Stimulated activated CD4-positive, alpha-beta T cell treated with anti-CD3 and anti-CD28 coated beads, TNF-alpha, amount 100 ng/mL, for 4 hours (primary cell): ENCODE measurements at places on chromosomes 5 and 9.

DNA sequence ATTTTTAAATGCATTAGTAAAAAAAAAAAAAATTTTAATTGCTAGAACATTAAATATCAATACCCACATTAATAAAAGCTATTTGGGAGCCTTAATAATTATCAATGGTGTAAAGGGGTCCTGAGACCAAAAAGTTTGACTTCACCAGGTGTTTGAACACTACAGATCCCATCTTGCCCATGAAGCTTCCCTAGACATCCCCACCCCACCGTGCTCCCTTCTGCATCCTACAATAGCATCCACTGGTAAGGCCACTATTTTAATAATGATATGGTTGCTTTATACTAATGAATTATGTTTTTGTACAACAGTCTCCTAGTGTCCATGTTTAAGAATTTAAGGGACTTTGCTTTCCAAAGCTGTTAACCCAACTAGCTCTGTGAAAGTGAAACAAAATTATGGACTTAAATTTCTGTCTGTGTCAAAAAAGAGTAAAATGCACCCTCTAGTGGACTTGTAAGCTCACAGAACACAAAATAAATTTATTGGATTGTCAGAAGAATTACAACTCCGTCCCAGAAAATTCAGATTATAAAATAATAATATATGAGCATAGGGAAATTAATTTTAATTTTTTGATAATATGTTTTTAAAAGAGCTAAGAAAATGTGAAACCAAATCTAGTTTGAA lies 76.0 kb downstream of the ARL15 start:
- no peak for DNase-seq

DNA sequence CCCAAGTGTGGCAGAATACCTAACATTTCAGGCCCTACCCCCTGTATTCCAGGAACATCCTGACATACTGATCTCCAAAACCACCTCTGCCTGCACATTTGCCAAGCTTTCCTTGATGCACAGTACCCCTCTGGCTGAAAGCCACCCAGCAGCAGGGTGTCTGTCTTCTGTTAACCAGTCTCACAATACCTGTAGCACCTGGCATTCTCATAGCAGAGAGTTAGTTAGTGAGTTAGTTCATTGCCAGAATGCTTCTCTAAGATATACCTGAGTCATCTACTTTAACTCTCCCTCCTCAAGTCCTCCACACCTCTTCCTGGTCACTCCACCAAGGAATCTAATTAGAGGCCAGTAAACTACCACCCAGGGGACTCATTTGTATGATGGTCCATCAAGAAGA lies 46.1 kb upstream of the IL7R start:
- no peak for DNase-seq

GRCh38 chr9:79766091-79766490 lies 194.3 kb downstream of the TLE4 start:
- no peak for DNase-seq

GRCh38 chr9:87701931-87702421 lies 23.9 kb upstream of the CTSL start:
- no peak for DNase-seq

DNA sequence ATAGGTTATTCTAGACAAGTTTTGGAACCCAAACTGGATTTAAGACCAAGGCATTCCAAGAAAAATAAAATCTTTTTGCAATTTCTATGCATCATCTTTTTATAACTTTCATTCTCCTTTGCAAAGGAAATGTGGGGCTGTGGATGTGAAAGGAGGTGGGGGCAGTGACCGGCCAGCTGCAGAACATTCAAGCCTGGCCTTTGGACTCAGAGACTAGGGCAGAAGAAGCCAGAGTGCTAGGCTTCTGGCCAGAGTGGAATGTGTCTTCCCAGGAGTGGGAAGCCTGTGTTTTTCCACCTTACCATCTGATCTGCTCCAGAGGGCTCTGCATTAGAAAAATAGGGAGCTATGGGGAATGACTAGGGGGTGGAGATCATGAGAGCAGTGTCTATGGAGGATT lies 148.5 kb downstream of the C9orf152 start:
- no peak for DNase-seq

DNA sequence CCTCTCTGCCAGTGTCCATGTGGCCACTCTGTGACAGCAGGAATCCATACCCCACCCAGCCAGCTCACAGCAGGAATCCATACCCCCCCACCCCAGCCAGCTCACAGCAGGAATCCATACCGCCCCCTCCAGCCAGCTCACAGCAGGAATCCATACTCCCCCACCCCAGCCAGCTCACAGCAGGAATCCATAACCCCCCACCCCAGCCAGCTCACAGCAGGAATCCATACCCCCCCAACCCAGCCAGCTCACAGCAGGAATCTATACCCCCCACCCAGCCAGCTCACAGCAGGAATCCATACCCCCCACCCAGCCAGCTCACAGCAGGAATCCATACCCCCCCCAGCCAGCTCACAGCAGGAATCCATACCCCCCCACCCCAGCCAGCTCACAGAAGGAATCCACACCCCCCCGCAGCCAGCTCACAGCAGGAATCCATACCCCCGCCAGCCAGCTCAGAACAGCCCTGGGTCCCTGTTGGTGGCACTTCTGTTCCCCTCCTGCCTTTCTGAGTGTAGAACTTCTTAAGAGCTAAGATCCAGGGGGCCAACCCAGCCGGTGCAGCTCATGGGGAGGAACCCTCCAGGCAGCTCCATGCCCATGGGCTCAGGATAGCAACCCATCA lies 8.4 kb upstream of the RXRA start:
- no peak for DNase-seq

GRCh38 chr5:66891184-66891925 lies 295.2 kb downstream of the MAST4 start:
- no peak for DNase-seq

DNA sequence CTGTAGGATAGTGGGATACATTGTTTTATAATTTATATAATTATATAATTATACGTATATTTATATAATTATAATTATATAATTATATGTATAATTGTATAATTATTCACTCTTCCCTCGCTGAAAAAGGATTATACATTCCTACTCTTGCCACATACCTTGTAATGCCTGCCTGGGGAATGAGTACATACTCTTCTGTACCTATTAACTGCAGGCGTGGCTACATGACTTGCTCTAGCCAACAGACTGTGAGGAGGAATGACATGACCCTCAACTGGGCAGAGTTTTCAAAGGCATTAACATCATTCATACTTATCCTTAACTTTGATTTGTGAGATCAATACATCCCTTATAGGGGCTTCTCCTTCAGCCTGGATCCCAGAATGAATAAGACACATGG lies 19.1 kb downstream of the ERMP1 start:
- no peak for DNase-seq

GRCh38 chr9:114446036-114446435 lies 58.3 kb upstream of the AKNA start:
- no peak for DNase-seq

GRCh38 chr5:93219641-93220145 lies 361.3 kb downstream of the NR2F1-AS1 start:
- DNase-seq: no peak

DNA sequence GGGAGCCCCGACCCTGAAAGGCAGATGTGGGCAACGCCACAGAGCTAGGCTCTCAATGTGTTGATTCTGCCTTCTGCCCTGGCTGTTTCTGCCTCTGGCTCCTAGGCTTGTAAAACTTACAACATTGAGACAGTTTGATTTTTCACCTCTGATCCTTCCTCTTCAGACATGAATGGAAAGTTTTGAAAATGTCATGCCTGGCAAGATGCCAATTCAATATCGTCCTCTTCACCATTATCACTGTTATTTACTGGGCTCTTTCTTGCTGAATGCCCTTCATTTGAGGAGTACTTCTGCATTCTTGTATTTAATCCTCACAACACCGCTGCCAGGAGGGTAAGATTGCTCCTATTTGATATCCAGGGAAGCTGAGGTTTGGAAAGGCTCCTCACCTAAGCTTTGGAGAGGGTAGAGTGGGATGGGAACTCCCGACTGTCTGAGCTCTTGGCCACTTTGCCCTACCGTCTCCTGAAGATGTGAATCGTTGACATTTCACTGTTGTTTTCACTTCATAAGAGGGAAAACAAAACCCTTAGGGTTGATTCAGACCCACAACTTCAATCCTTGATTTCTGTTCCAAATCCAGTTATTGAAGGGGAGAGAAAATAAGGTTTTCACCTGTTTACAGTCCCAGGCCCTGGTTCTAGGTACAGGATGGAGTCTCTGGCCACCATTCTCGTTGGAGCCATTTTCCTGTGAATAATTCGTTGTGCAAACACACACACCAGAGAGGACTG lies 12.7 kb upstream of the FGF1 start:
- DNase-seq: no peak

GRCh38 chr5:13731121-13731628 lies 213.3 kb downstream of the DNAH5 start:
- DNase-seq: no peak

GRCh38 chr5:175707751-175708375 lies 50.0 kb downstream of the HRH2 start:
- DNase-seq: no peak

- DNase-seq: no peak
Measured at GRCh38 chr5:133744051-133744959, 132.0 kb upstream of the FSTL4 start.

GRCh38 chr5:67214036-67214435 lies 17.4 kb upstream of the CD180 start:
- DNase-seq: no peak

GRCh38 chr9:79140751-79141150 lies 431.0 kb upstream of the TLE4 start:
- no peak for DNase-seq

GRCh38 chr9:87883990-87884389 lies 1.3 kb downstream of the SPATA31E1 start:
- no peak for DNase-seq

GRCh38 chr5:31995006-31995405 lies 179.1 kb downstream of the GOLPH3 start:
- DNase-seq: no peak

DNA sequence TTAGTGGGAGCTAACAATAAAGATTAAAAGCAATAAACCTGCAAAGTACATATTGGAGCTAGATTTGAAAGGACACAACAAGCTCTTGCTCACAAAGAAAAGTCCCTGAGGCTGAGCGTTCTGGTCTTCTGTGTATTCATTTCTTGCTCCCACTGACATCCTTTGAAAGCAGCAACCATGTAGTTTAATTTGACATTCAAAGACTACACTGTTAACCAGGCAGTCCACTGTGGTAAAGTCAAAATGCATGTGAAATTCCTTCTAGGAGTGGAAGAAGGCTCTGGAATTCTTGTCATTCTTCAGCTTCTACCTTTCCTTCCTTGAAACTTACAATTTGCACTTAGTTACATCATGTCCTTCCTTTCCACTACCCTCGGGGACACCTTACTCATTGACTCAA lies 480.7 kb downstream of the CSNK1G3 start:
- no peak for DNase-seq

- DNase-seq: no peak
Measured at GRCh38 chr5:113145757-113146387, 169.3 kb downstream of the DCP2 start.

DNA sequence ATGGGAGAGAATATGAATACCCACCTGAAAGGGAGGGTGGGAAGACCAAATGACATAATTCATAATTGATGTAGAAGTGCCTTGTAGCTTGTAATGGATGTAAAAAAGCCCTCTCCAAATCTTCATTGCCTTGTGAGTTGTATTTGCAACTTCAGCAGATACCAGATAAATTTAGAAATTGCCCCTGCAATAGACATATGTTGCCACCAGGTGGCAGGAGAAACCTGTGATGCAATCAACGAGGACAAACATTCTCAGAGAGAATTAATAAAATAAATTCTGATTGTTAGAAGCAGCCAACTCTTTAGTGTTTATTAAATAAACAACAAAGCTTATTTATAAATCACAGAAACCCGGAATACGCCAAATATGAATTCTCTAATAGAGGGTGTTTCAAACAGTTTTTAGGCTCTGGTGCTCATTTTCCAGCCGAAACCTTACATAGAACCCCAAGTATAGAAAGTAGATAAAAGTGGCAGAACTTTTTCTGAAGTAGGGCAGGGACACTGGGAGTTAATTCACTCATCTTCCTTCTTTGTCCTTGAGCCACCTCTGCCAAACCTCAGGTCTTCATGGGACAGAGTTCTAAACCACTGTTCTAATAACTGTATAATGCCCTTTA lies 147.8 kb downstream of the TMEM38B start:
- DNase-seq: no peak

DNA sequence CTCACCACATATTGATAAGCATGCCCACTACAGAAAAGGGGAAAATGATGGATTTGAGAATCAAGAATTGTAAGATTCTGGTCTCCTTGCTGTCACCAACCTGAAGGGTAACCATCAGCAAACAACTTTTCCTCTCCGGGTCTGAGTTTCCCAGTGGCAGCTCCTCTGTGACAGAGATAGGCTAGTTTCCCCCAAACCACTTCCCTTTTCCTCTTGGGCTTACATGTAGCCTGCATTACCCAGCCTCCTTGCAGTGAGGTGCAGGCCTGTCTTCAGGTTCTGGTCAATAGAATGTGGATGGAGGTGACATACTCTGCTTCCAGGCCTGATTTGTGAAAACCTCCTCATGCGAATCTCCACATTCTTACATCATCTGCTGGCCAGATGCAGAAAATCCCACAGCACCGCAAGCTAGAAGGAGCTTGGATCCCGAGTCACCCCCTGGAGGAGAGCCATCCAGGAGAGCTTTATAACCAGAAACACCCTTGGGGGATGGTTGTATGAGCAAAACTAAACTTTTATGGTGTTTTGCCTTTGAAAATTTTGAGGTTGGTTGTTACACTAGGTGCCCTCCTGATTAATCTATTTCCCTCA lies 206.1 kb downstream of the RGS3 start:
- DNase-seq: no peak

DNA sequence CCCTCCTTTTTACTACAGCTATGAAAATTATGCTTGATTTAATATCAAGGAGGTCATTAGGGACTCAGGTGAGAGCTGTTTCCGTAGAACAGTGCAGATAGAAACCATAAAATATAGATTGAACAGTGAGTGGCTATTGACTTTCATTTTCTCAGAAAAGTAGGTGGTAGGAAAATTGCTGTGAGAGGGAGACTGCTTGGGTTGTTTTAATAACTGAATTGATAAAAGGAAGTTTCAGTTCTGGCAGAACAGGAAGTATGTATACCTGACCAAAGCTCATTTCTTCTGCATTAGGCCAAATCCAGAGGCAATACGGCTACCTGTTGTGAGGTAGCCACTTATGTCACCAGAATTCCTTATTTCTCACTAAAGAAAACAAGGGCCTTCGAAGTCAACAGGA lies 761.7 kb upstream of the ARRDC3 start:
- DNase-seq: no peak

- no peak for DNase-seq
Measured at GRCh38 chr5:111347021-111347420, 122.8 kb downstream of the CAMK4 start.
